Activated T-cell treated with anti-CD3 and anti-CD28 coated beads for 4 hours (primary cell): ENCODE measurements at places on chromosomes 13 and 19.

- no peak for DNase-seq
Measured at GRCh38 chr13:101795460-101795859, 343.0 kb downstream of the ITGBL1 start.

- DNase-seq, result no peak
Measured at GRCh38 chr13:73991884-73992283, 142.3 kb downstream of the KLF12 start.

DNA sequence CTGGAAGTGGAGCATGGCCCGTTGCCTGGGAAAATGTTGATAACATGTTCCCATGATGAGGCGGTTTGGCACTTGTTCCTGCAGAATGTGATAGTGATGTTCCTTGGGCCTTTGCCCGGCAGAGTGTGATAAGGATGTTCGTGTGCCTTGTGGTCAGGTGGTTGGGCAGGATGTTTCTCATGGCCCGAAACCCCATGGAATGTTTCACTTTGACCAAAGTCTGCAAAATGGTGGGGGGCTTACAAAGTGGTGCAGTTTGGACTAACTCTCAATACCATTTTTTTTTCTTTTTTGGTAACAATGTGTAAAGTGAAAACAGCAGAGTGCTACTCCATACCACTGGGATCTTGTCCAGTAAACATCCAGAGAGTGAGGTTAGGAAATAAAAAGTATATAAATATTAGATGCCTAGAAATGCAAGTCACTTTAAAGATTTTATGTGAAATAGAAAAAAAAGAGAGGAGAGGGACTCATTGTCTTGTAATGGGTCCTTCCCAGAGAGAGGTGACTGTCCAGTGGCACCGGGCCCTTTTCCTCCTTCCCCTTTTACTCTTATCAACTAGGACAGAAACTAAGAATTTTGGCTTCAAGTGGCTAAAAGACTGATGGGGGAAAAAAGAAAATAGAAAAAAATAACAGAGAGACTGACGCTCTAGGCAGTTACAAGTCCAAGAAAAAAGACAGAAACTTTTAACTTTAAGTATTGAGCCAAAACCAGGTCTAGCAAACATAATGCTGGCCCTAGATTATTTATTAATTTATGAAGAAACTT lies 5.7 kb downstream of the FPR3 start:
- DNase-seq, result no peak

DNA sequence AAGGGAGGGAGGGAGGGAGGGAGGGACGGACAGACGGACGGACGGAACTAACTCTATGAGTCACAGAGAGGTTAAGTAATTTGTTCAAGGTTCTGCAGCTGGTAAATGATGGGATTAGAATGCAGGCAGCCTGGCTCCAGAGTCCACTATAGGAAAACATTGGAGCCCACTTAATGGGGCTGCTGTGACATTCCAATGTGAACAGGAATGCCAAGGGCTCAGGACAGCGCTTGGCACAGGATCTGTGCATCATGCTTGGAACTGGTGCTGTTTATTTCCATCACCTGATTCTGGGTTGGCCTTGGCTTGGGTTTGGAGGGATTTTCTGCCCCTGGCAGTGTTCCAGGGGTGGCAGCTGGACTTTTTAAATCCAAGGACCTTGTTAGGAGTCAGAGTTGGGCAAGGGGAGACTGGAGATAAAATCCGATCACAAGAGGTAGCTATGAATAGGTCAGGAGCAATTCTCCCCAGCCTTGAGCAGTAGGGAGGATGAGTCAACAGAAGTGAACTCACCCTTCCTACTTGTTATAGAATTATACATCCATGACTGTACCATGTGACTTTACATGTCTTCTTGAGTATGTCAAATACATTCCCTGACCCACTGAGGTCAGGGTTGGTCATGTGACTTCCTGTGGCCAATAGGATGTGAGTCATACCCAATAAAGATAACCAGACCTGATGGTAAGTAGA lies 7.8 kb upstream of the HIF3A start:
- no peak for DNase-seq

- no peak for DNase-seq
Measured at GRCh38 chr13:30810801-30811200, 75.5 kb downstream of the ALOX5AP start.

GRCh38 chr13:95697052-95697680 lies 20.2 kb downstream of the DNAJC3 start:
- DNase-seq, result no peak

- no peak for DNase-seq
Measured at GRCh38 chr19:23261496-23262020, 11.4 kb upstream of the ZNF724 start.

- DNase-seq, result no peak
Measured at GRCh38 chr13:111330066-111330610, 9.7 kb downstream of the TEX29 start.

GRCh38 chr13:43232873-43233265 lies 209.5 kb downstream of the DNAJC15 start:
- no peak for DNase-seq

DNA sequence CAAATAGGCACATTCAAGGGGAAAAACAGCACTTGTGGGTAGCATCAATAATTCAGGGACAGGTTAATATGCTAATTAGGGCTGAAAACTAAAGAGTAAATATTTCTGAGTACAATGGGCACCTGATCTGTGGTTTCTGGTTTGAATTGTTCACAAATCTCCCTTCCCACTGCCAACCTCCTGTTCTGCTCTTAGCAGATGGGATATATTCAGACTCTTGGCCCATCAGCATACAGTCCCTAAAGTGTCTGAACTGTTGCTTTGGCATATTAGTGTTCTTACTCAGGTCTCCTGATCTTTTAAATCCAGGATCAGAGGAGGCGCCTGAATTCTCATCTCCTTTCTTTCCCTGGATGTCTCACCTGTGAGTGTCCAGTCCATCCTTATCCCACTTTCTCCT lies 8.2 kb upstream of the LRCH1 start:
- DNase-seq, result no peak

GRCh38 chr13:110047496-110047895 lies 259.5 kb downstream of the COL4A1 start:
- DNase-seq, result no peak

DNA sequence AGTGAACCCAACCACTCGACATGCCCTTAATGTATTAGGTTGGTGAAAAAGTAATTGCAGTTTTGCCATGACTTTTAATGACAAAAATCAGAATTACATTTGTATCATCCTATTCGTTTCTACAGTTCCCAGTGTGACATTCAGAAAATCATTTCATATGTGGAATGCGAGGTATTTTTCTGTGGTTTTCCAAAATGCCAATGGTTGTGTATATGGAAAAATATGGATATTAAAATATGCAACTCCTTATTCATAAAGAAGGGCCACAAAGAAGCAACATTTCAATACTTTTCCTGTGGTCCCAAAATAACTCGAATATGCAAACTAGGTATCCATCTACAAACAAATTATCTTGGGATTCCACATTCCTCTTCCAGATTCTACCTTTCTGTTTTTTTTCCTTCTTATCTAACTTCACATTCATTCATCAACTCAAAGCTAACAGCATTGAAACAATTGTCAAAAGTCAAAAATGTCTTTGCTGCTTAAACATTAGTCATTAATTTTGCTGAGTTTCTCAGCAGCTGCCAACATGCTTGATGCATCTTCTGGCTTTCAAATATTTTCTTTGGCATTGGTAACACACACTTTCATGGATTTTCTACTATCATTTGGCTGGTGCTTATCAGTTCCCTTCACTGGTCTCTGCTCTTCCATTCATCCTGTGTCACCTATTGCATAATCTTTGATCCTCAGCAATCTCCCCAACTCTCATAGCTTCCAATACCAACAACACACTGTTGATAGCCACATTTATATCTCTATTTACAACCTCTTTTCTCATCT lies 1445.4 kb downstream of the EFNB2 start:
- DNase-seq, result no peak

GRCh38 chr19:30629086-30629485 lies 256.9 kb downstream of the ZNF536 start:
- DNase-seq, result no peak

GRCh38 chr13:25768838-25769237 lies 283.0 kb downstream of the SHISA2 start:
- no peak for DNase-seq

DNA sequence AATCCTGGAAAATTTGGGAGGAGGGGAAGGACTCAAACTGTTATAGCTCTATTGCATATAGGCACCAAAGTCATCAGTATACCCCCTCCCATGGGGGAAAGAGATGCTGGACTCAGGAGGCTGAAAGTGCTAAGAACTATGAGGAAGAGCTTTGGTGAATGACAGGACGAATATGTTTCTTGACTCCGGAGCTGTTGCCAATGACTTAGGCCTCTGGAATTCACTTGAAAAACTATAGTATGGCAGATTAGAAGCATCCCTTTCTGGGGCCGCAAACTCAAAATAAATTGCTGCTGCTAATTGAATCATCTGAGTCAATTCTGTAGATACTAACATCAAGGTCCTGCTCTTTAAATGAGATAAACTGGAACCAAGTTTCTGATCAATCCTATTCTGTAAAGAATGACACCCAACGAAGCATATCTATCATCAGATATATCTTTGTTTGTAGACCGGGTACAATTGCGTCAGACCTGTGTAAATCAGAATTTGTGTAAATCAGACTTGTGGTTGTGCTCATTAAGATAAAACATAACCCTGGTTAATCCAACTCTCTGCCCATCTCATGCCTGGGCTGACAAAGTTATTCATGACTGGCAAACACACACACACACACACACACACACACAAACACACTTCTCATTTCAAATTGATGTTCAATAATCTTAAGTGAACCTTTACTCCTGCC lies 1793.8 kb upstream of the PCDH20 start:
- DNase-seq, result no peak

DNA sequence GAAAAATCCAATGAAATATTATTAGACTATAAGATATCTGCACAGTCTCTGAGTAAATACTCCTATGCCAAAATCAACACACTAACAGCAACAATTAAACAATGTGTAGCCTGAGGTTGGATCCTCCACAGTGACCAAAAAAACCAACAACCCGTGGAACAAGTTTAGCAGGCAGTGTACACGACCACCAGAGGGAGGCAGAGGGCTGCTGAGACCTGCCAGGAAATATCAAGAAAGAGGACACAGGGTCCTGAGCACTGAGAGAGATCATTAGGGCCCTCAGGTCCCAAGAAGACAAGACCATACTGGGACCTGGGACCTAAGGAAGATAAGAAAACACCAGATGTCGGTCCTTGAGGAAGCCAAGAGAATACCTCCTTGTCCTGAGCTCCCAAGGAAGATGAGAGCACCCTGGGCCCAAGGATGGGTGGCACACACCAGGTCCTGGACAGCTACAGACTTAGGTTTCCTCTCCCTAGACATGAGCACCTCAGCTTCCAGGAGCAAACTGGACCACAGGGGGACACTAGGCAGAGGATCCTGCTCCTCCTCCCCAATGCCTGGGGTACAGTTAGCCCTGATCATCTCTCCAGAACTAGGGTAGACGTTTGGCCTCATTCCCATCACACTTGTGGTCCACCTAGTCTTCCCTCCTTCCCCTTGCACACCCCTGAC lies 822 bp upstream of the ZNF274 start:
- peak; percentile 55 for DNase-seq

GRCh38 chr13:111657013-111657412 lies 336.6 kb downstream of the TEX29 start:
- no peak for DNase-seq

DNA sequence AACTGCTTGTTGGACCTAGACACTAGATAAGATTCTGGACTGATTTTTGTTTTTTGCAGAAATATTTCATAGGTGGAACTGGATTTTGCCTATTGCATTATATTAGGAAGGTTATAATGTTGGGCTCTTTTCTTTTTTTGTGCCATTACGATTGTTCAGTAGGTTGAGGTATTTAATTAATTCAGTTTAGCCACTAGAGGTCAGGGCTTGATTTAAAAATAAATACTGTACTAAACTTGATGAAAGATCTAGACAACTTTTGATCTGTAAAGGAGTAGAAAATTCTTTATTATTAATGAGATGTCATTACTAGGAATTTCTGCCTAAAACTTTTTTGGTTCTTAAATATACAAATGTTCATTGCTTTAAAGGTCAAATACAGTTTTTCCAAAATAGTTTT lies 15.2 kb upstream of the SUPT20H start:
- DNase-seq, result no peak

DNA sequence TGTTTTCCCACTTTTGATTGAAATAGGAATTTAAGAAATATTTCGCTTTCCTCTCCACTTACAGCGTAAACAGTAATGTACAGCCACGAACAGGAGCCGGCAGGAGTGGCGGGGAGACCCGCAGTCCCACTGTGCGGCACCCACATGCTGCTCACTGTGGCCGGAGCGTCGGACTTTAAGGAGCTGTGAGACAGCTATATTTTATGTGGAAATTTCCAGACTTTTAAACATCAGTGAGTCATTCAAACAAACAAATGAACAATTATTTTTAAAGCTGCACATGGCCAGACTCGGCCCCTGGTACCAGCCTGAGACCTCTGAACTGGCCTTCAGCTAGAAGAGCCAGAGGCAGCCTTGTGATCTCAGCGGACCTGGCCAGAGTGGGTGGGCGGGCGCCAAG lies 52.5 kb downstream of the CRYL1 start:
- no peak for DNase-seq

DNA sequence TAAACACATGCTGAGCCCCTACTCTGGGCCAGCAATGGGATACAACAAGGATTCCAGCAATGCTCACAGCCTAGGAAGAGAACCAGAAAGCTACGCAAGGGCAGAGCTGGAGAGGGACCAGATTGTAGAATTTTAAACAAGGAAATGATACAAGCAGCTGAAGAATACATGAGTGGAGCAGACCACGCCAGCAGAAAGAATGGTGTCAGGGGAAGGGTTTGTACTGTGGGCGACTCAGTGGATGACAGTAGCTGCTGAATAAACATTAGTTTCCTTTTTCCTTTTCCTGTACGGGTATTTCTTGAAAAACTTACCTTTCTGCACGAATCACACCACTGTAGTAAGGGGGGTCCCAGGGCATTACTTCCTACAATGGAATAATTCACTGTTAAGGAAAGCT lies 30.7 kb downstream of the MIPEP start:
- no peak for DNase-seq

- DNase-seq, result no peak
Measured at GRCh38 chr13:85413664-85414063, 385.6 kb downstream of the SLITRK6 start.

GRCh38 chr13:20714563-20715329 lies 11.2 kb downstream of the IL17D start:
- no peak for DNase-seq

DNA sequence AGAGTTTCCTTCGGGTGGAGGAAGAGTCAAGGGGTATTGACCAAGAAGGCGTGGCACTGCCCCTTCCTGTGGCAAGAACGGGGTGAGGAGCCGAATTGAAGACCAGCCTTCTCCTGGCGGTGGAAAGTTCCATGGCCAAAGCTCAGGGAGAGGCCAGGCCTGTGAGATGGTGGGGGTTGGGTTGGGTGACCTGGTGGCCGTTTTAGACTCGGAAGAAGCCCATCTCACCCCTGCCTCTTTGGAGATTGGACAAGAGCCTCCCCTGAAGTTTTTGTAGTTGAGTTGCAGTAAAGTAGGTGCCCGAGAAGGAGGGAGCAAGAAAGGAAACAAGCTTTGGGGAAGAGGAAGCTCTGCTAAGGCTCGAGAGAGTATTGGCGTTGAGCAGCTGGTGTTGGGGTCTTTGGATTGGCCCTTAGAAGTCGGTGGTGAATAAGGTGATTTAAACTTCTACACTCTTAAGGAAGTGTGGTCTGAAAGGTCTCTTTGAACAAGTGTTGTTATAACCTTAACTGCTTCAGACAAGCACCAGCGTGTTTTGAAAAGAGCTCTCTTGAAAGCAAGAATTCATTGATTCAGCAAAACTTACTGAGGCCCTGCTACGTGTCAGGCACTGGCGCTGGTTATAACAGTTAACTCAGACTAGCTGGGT lies 964 bp downstream of the SPINT2 start:
- DNase-seq, result no peak

- no peak for DNase-seq
Measured at GRCh38 chr13:113726961-113727411, 32.0 kb upstream of the TMEM255B start.
